ENCODE measurements at places on chromosomes 16 and 17.
A peak's percentile ranks its signal among the peaks of the same experiment; 100 is the strongest.

DNA sequence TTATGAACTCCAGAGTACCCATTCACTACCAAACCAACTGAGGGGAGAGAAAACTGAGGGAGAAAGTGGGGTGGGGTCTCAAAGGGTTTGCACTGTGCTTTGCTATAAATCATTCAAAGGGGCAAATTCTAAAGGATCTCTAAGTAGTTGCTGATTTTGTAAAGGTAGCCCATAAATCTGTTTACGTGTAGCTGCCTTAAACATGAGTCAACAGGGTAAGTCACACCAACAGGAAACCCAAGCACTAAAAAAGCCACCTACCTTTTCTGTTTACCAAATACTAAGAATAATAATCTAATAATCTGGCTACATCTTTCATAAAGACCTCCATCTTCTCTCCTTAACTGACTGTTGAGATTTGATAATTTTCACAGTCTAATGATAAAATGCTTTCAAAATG, 8.4 kb upstream of the HSBP1 start:
- no peak overlapping the region for H3K27ac ChIP-seq
- no peak for DNase-seq
- H3K27me3 ChIP-seq: peaks cover 11% of the 10 kb centered on the region
- H3K4me3 ChIP-seq: no peak overlapping the region

DNA sequence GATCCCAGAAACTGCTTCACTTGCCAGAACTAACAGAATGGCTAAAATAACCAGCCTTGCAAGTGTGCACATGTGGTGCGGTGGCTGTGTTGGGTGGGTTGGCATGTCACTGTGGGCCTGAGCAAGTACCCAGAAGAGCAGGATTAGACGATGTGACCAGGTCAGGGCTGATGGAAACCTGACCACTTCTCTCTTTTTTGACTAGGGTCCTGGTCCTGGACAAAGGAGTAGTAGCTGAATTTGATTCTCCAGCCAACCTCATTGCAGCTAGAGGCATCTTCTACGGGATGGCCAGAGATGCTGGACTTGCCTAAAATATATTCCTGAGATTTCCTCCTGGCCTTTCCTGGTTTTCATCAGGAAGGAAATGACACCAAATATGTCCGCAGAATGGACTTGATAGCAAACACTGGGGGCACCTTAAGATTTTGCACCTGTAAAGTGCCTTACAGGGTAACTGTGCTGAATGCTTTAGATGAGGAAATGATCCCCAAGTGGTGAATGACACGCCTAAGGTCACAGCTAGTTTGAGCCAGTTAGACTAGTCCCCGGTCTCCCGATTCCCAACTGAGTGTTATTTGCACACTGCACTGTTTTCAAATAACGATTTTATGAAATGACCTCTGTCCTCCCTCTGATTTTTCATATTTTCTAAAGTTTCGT, 16.7 kb downstream of the ANKRD40 start:
- no peak overlapping the region for H3K27ac ChIP-seq
- H3K4me1 ChIP-seq: peaks cover 87% of the 10 kb centered on the region
- no peak overlapping the region for H3K4me3 ChIP-seq
- H3K36me3 ChIP-seq: peaks cover 43% of the 10 kb centered on the region
- DNase-seq: no peak

GRCh38 chr17:74607221-74607620, 15.1 kb upstream of the CD300LD start:
- no peaks in the 10 kb centered on the region for H3K4me1 ChIP-seq
- H3K4me3 ChIP-seq: no peak overlapping the region
- H3K36me3 ChIP-seq: no peaks in the 10 kb centered on the region
- H3K27ac ChIP-seq: no peak overlapping the region
- no peak for DNase-seq

- H3K27ac ChIP-seq: no peak overlapping the region
- H3K4me3 ChIP-seq: no peak overlapping the region
- H3K36me3 ChIP-seq: no peaks in the 10 kb centered on the region
- DNase-seq: no peak
- no peaks in the 10 kb centered on the region for H3K27me3 ChIP-seq
Observed at GRCh38 chr17:68700421-68700820, 99.3 kb upstream of the FAM20A start.

- no peaks in the 10 kb centered on the region for H3K27me3 ChIP-seq
- no peak overlapping the region for H3K27ac ChIP-seq
- DNase-seq: no peak
- H3K4me3 ChIP-seq: no peak overlapping the region
- H3K4me1 ChIP-seq: no peaks in the 10 kb centered on the region
- no peaks in the 10 kb centered on the region for H3K36me3 ChIP-seq
Observed at GRCh38 chr16:48013491-48013901, 142.3 kb downstream of the ABCC12 start.

GRCh38 chr16:67731071-67731752, 12.1 kb upstream of the GFOD2 start:
- peaks cover 4% of the 10 kb centered on the region for H3K36me3 ChIP-seq
- no peak overlapping the region for H3K4me3 ChIP-seq
- no peak overlapping the region for H3K27ac ChIP-seq

GRCh38 chr17:18250708-18251107, 7.8 kb downstream of the FLII start:
- no peak overlapping the region for H3K27ac ChIP-seq
- peaks cover 21% of the 10 kb centered on the region for H3K36me3 ChIP-seq
- H3K4me1 ChIP-seq: peaks cover 12% of the 10 kb centered on the region
- H3K27me3 ChIP-seq: no peaks in the 10 kb centered on the region

DNA sequence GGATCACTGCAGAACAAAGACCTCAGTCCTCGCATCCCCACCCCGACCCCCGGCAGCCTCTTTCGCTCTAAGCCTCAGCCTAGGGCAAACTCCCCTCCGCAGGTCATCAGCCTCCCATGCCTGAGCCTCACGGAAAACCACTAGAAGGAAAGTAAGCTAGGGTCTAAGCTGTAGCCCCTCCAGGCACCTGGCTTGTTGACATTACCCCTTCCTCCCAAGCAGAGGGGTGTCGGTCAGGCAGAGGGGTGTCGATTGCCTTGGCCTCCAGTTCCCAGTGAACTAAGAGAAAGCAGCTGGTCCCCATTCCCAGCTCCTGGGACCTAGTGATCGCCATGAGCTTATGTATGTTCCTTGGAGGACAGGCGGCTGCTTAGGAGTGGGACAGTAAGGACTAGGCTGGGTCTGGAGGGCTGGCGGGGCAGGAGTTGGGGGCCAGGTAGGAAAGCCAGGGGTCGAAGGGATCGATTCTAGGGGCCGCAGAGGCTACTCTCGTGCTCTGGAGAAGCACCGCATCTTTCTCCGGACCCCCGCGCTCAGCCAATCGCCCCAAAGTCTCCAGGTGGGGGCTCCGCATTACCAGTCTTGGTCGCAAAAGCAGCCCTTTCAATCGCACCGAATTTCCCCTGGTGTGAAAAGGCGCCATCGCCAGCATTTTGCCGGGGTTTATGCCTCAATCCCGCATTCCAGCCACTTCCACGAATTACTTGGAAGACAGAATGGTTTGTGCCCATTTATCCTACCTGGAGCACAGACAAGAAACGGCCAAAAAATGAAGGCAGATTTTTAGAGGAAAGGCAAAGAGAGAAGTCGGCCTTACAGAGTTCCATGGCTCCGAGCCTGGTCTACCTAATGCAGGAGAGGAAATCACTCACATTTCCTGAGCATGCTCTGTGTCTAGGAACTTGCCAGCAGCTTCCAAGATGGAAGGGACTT, 21.3 kb upstream of the HOXB13 start:
- H3K4me1 ChIP-seq: no peaks in the 10 kb centered on the region
- H3K4me3 ChIP-seq: no peak overlapping the region
- DNase-seq: no peak
- H3K27me3 ChIP-seq: peaks cover 22% of the 10 kb centered on the region
- H3K27ac ChIP-seq: no peak overlapping the region
- no peaks in the 10 kb centered on the region for H3K36me3 ChIP-seq

DNA sequence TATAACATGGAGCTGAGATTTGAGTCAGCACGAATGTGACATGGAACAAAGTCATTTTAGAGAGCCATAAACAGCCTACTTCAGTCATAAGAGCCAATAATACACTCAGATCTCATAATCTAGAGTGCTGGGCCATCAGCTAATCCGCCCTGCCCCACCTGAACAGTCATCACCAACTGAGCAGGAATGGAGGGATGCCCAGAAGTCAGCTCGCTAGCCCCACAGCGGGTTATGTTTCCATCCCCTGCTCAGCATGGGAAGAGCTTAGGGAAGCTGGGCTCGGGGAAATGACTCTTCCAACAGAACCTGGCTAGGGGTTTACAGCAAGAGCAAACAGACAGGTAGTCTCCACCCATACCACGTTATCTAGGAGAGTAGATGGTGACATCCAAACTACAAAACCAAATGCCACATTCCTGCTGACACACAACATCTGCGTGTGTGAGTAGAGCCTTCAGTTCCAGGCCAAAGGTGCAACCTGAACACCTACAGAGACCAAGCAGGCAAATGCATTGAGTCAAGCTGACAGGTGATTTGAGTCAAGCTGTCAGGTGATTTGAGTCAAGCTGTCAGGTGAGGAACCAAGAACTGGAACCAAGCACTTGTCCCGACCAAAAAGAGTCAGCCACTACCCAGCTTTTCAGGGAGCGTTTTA, 2.0 kb downstream of the TMEM11 start:
- peak overlapping the region; percentile 98 for H3K4me3 ChIP-seq
- H3K36me3 ChIP-seq: peaks cover 9% of the 10 kb centered on the region
- H3K4me1 ChIP-seq: peaks cover 17% of the 10 kb centered on the region
- no peaks in the 10 kb centered on the region for H3K27me3 ChIP-seq
- H3K27ac ChIP-seq: no peak overlapping the region

- no peaks in the 10 kb centered on the region for H3K27me3 ChIP-seq
- DNase-seq: no peak
- H3K36me3 ChIP-seq: peaks cover 11% of the 10 kb centered on the region
- peaks cover 22% of the 10 kb centered on the region for H3K4me1 ChIP-seq
Observed at GRCh38 chr17:83096401-83097224, 17.2 kb downstream of the METRNL start.

DNA sequence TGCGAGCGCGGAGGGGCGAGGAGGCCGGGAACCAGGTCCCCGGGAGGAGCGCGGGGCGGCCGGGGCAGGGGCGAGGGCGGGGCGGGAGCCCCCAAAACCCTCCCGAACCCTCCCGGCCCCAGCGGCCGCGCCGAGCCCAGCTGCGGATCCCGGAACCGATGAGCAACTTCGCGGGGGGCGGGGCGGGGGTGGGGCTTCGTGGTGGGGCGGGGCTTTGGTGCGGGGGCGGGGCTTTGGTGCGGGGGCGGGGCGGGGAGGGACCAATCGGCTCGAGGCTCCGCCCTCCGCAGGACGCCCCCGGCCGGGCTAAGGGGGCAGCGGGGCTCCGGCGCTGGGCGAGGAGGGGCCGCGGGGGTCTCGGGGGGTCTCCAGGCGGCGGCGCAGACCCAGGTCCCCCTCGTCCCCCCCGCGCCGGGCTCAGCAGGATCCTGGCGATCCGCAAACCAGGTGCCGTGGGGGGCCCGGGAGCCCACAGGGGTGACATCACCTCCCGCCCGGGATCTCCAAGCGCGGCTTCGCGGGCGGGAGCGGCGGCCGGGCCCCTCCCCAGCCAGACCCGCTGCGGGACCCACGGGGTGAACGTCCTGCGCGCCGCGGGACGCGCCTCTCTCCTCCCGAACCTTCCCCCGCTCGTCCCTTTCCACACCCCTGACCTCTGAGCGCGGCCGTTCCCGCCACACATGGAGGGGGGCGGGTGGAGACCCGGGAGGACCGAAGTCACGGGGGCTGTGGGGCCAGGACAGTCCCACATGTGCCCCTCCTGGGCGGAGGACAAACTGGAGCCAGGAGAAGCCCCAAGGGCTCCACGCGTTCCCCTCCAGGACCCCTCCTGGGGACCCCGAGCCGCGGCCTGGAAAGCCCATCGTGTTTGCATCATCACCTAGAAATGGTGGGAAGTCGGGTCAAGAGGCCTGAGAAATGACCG, at the start of gene ABR:
TSS of gene ABR (minus strand) at position 164 of the 925 bp plus-strand sequence. CDS start 254 bp downstream, outside the sequence.
- no peak for DNase-seq
- no peaks in the 10 kb centered on the region for H3K27me3 ChIP-seq
- peaks cover 17% of the 10 kb centered on the region for H3K4me1 ChIP-seq
- peak within 1 kb of the TSS; percentile 75 for H3K4me3 ChIP-seq
- H3K27ac ChIP-seq: peak within 1 kb of the TSS; percentile 52

DNA sequence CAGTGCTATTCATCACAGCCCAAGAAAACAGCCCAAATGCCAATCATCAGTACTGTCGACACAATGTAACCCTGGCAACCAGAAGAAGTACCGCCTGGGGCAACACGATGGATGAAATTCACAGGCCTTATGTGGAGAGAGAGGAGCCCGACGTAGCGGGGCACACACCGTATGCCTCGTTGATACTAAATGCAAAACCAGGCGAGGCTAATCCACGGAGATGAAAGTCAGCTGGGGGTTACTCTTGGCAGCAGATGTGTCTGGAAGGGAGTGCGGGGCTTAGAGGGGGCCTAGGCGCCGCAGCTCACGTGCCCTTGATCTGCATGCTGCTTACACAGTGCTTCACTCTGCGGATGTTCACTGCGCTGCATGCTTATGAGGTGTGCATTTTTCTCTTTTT, 29.8 kb downstream of the ITGAE start:
- H3K4me3 ChIP-seq: no peak overlapping the region
- no peaks in the 10 kb centered on the region for H3K36me3 ChIP-seq
- no peak overlapping the region for H3K27ac ChIP-seq
- H3K27me3 ChIP-seq: no peaks in the 10 kb centered on the region
- peaks cover 18% of the 10 kb centered on the region for H3K4me1 ChIP-seq
- DNase-seq: no peak

- DNase-seq: no peak
- no peak overlapping the region for H3K27ac ChIP-seq
- no peaks in the 10 kb centered on the region for H3K36me3 ChIP-seq
- H3K4me1 ChIP-seq: no peaks in the 10 kb centered on the region
- H3K27me3 ChIP-seq: no peaks in the 10 kb centered on the region
- H3K4me3 ChIP-seq: no peak overlapping the region
Observed at GRCh38 chr16:68217506-68217905, 18.4 kb downstream of the ESRP2 start.

GRCh38 chr17:1703063-1703462, 7.1 kb downstream of the TLCD2 start:
- H3K27ac ChIP-seq: no peak overlapping the region
- no peaks in the 10 kb centered on the region for H3K36me3 ChIP-seq
- no peaks in the 10 kb centered on the region for H3K27me3 ChIP-seq
- no peak overlapping the region for H3K4me3 ChIP-seq
- no peaks in the 10 kb centered on the region for H3K4me1 ChIP-seq
- no peak for DNase-seq

GRCh38 chr17:78820841-78821240, 19.8 kb downstream of the USP36 start:
- H3K27ac ChIP-seq: no peak overlapping the region
- no peaks in the 10 kb centered on the region for H3K27me3 ChIP-seq
- peaks cover 76% of the 10 kb centered on the region for H3K36me3 ChIP-seq
- no peak overlapping the region for H3K4me3 ChIP-seq
- no peaks in the 10 kb centered on the region for H3K4me1 ChIP-seq
